ENCODE measurements at places on chromosomes 16 and 17.

- DNase-seq: no peak
Observed at GRCh38 chr16:63188086-63188771, 1152.0 kb upstream of the CDH8 start.

DNA sequence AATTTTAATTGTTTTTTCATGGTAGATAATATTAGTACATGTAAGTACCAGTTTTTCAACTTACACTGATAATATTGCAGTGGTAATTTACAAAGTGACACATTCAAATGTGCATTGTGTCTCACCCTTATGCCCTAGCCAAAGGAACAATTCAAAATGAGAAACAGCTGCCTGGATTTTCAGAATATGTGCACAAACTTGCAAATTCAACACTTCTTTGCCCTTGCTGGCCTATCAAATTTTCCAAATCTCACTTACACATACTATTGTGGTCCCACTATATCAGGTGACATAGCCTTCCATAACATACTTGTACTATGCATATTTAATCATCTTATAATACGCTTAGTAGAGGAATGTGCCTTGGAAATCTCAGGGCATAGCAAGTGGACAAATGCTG, 32.6 kb upstream of the LRRC37A3 start:
- DNase-seq: no peak

- DNase-seq: no peak
Observed at GRCh38 chr17:10144982-10145381, 53.4 kb downstream of the GAS7 start.

GRCh38 chr17:73933164-73933766, 270.2 kb upstream of the RPL38 start:
- no peak for DNase-seq

GRCh38 chr17:42187833-42188232, 2.6 kb upstream of the HCRT start:
- no peak for DNase-seq

GRCh38 chr16:88784074-88784855, 755 bp downstream of the PIEZO1 start:
- DNase-seq: no peak

GRCh38 chr17:66577041-66577440, 257.9 kb upstream of the CACNG5 start:
- no peak for DNase-seq

DNA sequence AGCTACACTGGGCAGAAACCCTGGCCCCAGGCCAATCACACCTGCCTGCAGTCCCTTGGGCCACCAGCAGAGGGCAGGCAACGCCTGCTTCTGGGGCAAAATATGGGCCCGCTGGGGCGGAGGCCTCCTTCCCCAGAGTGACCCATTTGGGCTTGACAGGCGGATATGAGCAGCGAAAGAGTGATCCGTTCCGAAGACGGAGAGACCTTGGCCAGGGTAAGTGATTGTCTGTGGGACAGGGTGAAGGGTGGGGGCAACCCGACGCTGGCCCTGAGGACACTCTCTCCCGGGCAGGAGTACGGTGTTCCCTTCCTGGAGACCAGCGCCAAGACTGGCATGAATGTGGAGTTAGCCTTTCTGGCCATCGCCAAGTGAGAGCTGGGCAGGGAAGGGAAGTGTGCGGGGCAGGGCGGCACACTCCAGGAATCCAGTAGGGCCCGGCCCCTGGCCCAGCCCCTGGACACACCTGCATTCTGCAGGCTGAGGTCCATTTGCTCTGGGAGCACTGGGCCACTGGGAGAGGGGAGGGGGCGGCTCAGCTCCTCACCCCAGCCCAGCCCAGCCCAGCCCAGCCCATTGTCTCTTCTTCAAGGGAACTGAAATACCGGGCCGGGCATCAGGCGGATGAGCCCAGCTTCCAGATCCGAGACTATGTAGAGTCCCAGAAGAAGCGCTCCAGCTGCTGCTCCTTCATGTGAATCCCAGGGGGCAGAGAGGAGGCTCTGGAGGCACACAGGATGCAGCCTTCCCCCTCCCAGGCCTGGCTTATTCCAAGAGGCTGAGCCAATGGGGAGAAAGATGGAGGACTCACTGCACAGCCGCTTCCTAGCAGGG, 3.5 kb upstream of the NHERF1 start:
- DNase-seq: no peak

- no peak for DNase-seq
Observed at GRCh38 chr17:37802712-37803416, 58.0 kb upstream of the HNF1B start.
